Head of caudate nucleus (tissue), 42 donors: ENCODE measurements at places on chromosomes 7 and 10.

DNA sequence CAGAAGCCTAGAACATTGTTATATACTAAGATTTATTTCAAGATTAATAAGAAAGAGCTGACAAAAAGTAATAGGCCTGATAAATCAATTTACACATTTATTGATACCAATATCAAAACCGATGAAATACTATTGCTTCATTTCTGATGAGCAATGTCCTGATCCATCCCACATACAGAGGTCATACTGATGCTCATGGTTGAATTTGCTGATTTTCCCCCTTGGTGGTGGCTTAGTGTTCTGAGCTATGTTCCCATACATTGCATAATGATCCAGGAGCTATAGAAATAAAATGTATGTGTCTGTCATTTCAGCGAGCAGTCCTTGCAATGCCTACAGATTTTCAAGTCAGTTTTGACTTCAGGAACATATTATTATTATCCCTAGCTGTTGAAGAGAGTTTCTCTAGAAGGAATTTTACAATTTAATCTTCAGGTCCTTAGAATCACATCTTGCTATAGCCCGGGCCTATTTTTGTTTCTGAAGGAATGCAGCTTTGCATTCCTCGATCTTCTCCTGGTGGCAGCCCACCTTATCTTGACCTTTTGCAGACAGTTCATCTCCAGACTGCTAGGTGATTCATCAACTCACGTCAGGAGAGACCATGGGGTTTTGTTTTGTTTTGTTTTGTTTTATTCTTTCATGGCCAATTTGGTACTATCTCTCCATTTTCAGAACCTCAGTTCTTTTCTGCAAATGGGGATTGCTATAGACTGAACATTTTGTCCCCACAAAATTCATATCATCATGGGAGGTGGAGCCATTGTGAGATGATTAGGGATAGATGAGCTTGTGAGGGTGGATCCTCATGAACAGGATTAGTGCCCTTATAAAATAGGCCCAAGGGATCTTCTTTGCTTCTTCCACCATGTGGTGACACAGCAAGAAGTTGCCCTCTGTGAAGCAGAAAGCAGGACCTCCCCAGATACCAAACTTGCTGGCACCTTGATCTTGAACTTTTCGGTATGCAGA is 465.6 kb upstream of the IGFBP3 start:
- DNase-seq = no peak

- DNase-seq = no peak
Observed at GRCh38 chr10:92175164-92175563, 115.7 kb downstream of the CPEB3 start.

DNA sequence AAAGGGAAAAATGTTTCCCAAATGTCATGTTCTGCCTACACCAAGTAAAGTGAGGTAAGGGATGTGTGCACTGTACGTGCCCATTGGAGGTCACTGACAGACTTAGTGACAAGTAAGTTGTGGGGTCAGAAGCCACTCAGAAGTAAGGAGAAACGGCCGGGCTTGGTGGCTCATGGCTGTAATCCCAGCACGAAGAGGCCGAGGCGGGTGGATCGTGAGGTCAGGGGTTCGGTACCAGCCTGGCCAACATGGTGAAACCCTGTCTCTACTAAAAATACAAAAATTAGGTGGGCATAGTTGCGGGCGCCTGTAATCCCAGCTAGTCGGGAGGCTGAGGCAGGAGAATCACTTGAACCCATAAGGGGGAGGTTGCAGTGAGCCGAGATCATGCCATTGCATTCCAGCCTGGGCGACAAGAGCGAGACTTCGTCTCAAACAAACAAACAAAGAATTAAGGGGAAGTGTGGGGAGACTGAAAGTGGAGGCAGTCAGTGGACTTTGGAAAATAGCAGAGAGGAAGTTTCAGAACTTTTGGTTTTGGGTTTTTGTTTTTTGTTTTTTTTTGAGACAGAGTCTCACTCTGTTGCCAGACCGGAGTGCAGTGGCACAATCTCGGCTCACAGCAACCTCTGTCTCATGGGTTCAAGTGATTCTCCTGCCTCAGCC is 114.8 kb downstream of the WDFY4 start:
- DNase-seq = no peak

DNA sequence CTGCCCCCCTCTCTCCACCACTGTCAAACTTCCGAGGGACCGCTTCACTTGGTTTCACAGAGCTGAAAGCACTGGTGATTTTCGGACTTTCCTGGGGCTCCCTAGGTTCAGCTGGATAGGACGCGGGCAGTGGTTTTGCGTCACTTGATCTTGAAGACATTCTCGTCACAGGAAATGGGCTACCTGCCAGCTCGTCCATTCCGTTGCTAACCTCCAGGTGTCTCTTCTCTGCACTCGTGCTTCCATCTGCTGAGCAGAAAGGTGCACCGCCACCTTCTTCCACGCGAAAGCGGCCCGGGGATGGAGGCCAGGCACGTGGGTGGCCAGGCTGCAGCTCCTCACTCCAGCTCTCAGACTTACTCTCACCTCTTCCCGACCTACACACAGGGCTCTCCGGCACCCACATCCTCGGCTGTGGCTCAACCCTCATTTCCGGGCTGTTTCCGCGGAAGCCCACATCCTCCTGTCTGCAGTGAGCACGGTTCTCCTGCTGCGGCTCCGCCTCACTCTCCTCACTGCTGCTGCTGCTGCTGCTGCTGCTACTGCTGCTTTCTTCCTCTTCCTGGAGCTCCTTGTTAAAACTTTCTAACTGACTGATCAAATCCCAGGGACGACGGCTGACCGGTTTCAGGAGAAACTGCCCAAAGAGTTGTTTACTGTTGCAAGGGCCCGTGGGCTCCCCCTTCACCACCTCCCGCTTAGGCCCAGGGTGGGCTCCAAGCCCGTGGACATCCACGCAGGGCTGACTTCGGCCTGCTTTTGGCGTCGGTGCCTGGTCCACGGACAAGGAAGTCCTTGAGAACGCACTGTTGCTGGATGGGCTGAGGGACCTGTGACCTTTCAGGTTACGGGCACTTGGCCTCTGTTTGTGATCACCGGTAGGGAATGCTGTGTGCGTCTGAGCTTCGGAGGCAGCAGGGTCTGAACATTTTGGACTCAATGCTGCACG is 32.1 kb downstream of the JCAD start:
- DNase-seq = peak; percentile 37

DNA sequence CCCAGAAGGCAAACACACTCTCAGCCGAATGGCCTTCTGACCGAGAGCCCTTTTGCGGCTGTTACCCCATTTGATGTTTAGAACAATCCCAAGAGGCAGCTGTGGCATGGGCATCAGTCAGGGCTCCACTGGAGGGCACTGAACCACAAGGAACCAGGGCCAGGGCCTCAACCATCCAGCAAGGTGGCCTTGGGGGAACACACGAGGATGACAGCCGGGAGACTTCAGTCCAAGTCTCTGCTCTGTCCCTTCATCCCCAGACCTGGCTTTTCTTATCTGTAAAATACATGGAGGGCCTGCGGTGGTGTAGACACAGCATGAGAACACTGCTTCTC is 63.6 kb upstream of the INSIG1 start:
- peak; percentile 37 for DNase-seq

DNA sequence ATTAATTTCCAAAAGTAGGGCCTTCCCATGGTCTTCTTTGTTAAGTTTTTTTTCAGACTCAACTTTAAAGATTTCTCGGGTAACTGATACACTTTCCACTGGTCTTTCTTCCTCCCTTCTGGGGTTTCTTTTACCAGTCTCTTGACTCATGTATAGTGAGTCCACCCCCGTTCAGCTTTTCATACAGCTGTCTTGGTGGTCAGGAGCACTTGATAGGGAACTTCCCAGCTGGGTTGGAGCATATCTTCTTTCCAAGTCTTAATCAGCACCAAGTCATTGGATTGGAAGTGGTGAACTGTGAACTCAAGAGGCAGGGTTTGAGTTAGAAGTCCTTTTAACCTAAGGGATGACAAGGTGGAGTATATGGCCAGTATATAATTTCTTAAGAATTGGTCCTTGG is 29.2 kb upstream of the ELOVL3 start:
- no peak for DNase-seq

DNA sequence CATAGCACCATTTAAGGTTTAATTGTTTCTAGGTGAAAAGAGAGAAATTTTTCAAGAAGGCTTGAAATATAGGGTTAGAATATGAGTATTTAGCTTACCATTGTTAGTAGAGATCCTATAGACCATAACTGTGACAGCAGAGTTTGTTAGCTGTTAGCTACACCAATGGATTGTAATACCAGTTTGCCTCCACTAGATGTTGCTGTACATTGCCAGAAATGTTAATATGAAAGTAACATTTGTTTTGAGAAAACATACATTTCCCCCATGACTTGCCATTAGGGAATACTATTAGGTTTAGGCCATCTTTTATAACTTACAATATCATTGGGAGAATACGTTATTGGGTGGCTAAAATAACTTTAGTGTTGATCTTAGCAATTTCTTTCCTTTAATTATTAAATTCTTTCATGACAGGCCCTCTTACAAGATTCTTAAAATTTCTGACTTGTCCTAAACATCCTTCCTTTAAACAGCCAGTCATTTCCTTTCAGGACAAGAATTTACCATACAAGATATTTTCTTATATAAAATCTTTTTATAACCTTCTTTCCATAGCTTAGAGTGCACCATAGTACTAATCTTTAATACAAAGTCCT is 39.5 kb downstream of the ZNF117 start:
- DNase-seq = no peak

DNA sequence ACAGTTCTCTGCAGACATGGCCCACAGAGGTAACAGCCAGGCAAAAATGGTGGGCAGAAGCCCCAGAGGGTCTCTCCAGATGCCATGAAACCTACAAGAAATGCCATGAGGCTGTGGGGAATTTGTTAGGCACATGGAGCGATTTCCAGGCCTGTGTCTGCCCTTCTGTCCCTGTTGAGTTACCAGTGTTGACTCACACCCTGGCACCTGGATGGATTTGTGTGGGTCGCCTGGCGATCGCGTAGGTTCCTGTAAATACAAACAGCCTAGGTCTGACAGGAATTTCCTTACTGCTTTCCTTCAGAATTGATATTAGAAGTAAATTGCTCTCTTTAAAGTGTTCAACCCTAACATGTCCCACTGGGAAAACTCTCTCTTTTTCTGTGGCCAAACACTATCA is 164.9 kb upstream of the EEPD1 start:
- no peak for DNase-seq

GRCh38 chr10:50516171-50516570 is 107.6 kb downstream of the SGMS1 start:
- DNase-seq = no peak

GRCh38 chr10:70477661-70478162 is 855 bp upstream of the PALD1 start:
- peak; percentile 62 for DNase-seq

DNA sequence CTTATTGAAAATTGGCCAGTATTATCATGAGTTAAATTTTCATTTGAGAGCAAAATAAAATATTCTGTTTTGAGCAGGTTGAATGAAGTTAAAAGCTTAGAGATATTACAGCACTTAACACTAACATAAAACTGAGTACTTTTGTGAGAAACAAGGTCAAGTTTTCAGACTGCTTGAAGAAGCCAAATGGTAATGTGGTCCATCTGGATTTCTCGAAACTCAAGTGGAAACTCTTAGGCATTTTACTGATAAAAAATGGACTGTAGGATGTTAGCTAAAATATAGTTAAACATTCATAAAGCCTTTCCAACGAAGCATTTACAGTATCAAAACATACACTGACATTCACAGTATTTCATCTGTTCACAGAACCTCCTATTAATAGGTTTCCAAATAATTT is 528.1 kb upstream of the SEMA3D start:
- no peak for DNase-seq

DNA sequence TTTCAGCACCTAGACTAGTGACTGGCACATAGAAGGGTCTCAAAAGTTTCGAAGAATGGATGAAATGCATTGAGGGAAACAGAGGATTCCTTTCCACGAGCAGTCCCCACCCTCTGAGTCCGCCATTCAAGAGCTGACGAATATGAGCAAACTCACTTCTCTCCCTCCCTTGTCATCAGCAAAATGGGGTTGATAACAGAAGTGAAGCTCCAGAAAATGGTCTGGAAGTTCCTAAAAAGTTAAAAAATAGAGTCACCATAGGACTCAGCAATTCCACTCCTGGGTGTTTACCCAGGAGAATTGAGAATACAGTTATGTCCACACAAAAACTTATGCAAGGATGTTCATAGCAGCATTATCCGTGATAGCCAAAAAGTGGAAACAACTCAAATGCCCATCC is 25.0 kb upstream of the SRGN start:
- DNase-seq = no peak

DNA sequence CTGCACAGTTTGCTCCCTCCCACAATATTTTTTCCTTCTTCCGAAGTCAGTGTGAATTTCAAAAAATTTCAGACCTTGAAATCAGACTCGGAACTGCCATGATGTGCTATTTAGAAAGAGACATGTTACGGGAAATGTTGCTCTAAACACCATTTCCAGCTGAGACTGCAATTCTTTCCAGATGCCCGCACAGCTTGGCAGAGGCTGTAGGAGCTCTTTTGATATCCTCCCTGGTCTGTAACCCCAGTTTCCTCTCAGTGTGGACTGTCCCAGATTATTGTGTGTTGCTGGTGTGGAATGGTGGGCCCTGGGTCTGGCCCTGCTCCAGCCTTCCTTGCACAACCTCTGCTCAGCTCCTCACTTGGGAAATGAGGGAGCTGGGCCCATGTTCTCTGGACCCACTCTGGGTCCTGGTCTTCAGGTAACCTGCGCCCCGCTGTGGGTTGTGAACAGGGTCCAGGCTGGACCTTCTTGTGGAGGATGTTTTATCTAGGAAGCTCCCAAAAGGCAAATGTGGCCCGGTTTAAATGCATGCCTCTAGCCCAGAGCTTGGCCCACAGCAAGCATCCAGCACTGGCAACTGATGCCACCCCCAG is 172.8 kb upstream of the CXCL12 start:
- no peak for DNase-seq

GRCh38 chr10:21823617-21824016 is 179.9 kb downstream of the DNAJC1 start:
- DNase-seq = no peak

DNA sequence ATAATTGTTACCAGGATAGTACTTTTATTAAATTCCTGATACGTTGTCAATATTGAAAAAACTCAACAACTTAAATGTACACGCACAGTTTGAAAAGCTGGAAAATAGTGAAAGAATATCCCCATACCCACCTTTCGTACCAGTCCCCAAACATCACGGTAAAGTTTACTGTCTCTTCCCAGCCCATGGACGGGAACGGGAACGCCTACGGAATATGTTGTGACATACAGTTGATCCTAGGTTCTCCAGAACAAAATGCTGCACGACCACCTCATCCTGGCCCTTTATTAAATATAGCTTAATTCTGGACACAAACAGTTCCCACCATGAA is 527 bp upstream of the BCAP29 start:
- no peak for DNase-seq

DNA sequence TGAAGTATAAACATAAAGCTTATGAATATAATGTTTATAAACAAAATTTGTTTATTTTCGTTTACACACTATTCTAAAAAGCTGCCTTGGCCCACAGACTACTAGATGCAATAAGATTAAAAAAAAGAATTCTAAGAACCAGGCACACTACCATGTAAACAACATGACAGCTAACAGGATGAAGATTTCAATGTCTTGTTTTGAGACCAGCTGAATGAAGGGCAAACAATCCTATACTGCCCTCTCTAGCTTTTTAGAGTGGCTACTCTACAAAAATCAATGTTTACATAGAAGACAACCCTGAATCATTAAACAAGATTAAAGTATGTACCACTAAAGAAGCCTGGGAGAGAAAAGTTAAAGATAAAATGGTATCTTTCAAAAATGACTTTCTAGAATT is 38.6 kb downstream of the SLC25A40 start:
- DNase-seq = no peak

GRCh38 chr7:93159490-93159889 is 11.3 kb upstream of the SAMD9L start:
- DNase-seq = no peak
